Activated CD4-positive, alpha-beta T cell treated with anti-CD3 and anti-CD28 coated beads, Interleukin-2, amount 10 ng/mL, durations not matched to agents 7 days and 5 days (primary cell): ENCODE measurements at places on chromosomes 4 and X. TPM values are rescaled to one million over a fixed set of nuclear protein-coding genes. Genes with fewer than 3 reads are reported as not detected.

The EDA gene
- 1.4 TPM for total RNA-seq

The SPRY1 gene
- 7.4 TPM for total RNA-seq

The CXCL11 gene
- not detected for total RNA-seq

The GUCY1A1 gene
- not detected for total RNA-seq

The NDNF gene
- total RNA-seq = 0.06 TPM

The CLDN34 gene
- total RNA-seq = not detected

The EVC2 gene
- total RNA-seq = 0.72 TPM

- no peak for DNase-seq
Observed at GRCh38 chr4:143404555-143404954, 67.9 kb downstream of the GAB1 start.

GRCh38 chr4:121370729-121371325, 10.0 kb downstream of the QRFPR start:
- peak; percentile 42 for DNase-seq

DNA sequence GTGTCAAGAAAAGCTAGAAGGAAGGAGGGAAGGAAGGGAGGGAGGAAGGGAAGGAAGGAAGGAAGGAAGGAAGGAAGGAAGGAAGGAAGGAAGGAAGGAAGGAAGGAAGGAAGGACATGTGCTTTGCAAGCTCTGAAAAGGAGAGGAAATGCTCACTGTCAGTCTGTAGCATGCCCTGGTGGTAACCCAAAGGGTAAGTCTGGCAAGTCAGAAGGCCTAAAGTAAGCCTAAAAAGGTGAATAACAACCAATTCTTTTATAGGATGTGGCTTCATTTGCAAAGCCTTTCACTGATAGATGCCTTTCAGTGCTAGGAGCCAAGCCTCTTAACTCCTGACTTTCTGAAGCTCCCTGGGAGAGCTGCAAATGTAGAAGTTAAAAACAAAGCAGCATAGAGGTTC, 542.6 kb downstream of the CFAP47 start:
- DNase-seq = no peak

- DNase-seq = no peak
Observed at GRCh38 chrX:10167573-10167972, 10.8 kb downstream of the CLCN4 start.

- no peak for DNase-seq
Observed at GRCh38 chr4:8365951-8366350, 74.6 kb downstream of the ACOX3 start.

DNA sequence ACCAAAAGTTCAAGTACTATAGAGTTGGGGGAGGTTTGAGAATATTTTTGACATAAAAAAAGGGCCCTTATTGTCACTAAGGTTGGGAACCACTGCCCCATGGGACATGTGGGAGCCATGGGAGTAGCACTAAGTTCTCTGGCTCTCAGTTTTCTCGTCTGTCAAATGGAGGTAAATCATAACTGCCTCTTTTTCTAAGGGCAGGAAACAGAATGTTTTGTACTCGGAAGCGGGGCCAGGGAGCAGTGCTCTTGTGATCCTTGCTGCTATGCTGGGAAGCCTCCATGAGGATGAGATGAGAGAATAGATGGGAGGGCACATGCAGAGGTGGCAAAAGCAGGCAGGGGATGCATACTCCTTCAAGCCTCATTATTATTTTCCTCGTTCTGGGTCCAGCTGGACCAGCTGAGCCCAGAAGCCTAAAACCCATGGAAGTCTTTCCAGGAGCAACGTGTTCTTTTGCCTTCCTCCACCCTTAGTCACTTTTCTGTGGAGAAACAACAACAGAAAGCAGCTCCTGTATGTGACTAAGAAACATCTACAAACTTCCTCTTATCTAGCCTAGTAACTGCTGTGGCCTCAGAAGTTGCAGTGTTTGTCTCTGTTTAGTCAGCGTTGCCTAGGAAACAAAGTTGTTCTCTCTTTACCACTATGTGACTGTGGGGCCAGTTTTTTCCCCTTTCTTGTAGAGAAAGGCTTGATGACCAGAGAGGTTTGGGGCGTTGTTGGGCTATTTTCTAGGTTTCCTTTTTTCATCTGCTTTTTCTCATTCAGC, 64.8 kb downstream of the TSC22D3 start:
- DNase-seq = peak; percentile 83

- peak; percentile 41 for DNase-seq
Observed at GRCh38 chr4:6225469-6225868, 25.1 kb upstream of the JAKMIP1 start.

DNA sequence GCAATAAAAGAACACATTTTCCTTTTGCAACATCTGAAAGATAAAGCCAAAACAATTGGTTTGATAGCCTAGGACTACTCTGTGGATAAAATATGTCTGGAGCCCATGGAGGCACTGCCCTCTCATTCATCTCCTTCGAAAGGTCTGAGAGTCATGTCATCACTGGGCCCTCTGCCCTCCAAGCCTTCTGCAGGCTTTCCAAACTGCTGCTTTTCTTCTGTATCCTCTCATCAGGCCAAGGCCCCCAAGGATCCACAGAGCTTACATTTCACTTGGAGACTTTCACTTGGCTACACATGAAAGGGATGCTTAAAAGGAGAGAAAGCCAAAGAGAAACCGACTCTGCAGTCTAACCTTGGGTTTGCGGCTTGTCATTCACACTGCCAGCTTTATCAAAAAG, 109.9 kb downstream of the SH3RF1 start:
- no peak for DNase-seq

DNA sequence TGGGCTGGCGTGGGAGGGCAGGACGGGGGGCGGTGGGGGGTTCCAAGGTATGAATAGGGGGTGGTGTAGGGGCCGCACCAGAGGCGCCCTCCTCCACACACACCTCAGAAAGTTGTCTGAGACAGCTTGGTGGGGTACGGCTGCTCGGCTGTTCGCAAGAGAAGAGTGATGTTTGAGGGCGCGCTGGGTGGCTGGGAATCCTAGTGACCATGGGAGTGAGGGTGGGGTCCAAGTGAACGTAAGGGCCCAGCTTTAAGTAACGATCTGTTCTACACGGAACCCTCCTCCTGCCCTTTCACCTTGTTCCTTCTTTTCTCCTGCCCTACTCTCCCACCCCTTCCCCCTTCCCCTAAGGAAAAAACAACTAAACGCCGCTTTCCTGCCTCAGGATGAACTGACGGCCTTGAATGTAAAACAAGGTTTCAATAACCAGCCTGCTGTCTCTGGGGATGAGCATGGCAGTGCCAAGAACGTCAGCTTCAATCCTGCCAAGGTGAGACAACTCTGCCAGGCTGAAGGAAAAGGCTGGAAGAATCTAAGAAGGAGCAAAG, 664 bp downstream of the MED12 start:
- no peak for DNase-seq

- no peak for DNase-seq
Observed at GRCh38 chr4:78250500-78250899, 193.4 kb downstream of the FRAS1 start.

GRCh38 chrX:69507500-69507789, 3.3 kb downstream of the NALF2 start:
- DNase-seq = no peak

- peak; percentile 32 for DNase-seq
Observed at GRCh38 chrX:15854080-15854655, 445 bp downstream of the AP1S2 start.

GRCh38 chrX:24662352-24662751, 15.2 kb upstream of the PCYT1B start:
- DNase-seq = no peak

DNA sequence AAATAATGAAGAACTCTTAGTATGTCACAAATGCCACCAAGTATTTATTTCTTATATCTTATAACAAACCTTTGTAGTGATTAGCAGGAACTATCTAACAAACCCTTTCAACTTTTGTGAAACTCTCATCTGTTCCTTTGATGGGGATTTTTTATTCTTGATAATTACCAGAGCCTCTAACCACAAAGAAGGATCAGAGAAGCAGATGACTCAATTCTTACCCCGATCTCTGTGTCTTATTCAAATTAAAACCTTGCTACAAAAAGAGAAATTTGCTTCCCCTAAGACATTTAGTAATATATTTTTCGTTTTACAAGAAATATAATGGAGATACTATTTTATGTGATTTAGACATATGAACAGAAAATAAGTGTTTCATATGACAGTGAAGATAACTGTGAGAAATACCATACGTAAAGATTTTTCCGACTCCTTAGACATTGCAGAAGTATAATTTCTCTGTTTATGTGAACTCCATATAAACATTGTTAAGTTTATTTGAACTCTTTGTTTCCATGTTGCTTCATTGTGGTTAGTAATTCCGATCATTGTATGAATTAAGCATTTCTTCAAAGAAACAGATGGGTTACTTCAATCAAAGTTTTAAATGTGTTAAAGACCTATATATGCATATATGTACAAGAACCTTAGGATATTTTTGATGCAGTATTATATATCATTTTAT, 205.4 kb downstream of the CFAP299 start:
- DNase-seq = no peak

DNA sequence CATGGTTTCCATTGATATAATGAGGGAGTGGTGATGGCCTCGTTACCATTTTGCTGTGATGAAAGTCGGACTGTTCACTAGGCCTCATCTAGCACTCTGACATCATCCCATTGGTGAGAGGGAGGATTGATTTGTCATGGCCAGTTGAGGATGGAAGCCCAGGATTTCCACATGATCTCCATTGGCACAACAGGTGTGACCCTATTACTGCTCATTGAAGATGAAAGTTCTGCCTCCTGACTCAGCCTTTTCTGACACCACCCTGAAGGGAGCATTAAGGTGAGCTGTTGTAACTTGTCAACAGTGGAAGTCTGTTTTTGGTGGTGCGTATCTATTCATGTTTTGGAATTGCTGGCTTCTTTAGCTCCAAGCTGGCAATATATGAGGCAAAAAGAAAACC, 144.2 kb downstream of the PABPC4L start:
- DNase-seq = no peak

- DNase-seq = no peak
Observed at GRCh38 chr4:159401791-159402380, 299.0 kb downstream of the RAPGEF2 start.

DNA sequence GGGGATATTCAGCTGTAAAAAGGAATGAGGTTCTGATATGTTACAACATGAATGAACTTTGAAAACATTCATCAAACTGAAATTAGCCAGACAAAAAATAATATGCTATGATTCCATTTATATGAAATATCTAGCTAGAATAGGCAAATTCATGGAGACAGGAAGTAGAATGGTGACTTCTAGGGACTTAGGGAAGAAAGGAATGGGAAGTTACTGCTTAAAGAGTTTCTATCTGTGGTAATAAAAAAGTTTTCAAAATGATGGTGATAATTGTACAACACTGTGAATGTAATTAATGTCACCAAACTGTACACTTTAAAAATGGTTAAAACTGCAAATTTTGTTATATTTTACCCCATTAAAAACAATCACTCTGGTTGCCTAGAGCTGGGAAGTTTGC, 30.2 kb downstream of the SMIM14 start:
- DNase-seq = no peak

- no peak for DNase-seq
Observed at GRCh38 chr4:182144626-182145333, 98.4 kb upstream of the TENM3 start.

- DNase-seq = no peak
Observed at GRCh38 chr4:96525898-96526297, 686.0 kb downstream of the PDHA2 start.

DNA sequence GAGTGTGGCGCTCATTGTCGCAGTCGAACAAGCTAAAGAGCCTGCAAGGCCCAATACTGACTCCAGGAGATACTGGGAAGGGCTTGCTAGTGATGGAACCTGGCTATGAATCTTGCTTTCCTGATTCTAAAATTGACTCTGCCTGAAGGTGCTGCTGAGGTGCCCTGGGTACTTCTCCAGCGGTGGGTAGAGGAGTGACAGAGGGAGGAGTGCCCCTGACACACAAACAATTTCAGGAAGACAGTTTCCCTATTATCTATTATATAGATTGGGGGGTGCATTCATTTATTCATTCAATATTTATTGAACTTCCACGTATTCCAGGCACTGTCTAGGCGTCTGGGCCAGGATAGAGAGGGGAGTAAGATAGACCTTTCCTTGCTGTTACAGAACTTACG, 339.2 kb upstream of the GATB start:
- DNase-seq = no peak

GRCh38 chr4:147830987-147831386, 99.1 kb downstream of the ARHGAP10 start:
- no peak for DNase-seq
